NCI-H1417 (cell line): ENCODE measurements at places on chromosomes 13 and 19.
A peak's percentile ranks its signal among the peaks of the same experiment; 100 is the strongest.

GRCh38 chr13:60335531-60335930 lies 61.5 kb upstream of the TDRD3 start:
- peak; percentile 56 for DNase-seq

DNA sequence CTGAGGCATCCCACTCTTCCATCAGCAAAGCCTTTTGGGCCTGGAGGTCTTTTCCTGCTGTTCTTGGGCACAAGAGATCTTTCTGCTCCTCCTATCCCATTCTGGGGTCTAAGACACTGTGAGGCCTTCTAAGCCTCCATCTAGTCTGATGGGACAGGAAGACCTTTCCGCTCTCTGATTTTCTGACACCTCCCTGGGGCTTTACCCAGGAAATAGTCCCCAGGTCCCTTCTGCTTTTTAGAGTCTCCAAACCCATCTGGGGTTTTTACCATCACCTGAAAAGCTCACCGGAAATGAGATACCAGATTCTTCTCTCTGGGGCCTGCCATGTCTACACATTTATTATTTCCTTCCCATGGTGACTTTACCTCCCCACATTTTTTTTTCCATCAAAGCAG lies 21.1 kb downstream of the CLEC17A start:
- DNase-seq: no peak

- no peak for DNase-seq
Observed at GRCh38 chr13:36788276-36788675, 30.7 kb upstream of the RFXAP start.

- no peak for DNase-seq
Observed at GRCh38 chr13:51997186-51997585, 14.1 kb downstream of the ATP7B start.

DNA sequence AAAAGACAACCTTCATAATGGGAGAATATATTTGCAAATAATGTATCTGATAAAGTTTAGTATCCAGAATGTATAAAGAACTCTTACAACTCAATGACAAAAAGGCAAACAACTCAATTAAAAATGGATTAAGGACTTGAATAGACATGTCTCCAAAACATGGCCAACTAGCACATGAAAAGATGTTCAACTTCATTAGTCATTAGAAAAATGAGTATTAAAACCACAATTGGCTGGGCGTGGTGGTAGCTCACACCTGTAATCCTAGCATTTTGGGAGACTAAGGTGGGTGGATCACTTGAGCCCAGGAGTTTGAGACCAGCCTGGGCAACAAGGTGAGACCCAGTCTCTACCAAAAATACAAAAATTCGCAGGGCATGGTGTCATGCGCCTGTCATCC lies 18.8 kb upstream of the ZMYM5 start:
- no peak for DNase-seq

GRCh38 chr19:40403262-40403984 lies 9.8 kb downstream of the PRX start:
- DNase-seq: peak; percentile 79

GRCh38 chr13:27942972-27943371 lies 23.2 kb downstream of the PDX1 start:
- no peak for DNase-seq

DNA sequence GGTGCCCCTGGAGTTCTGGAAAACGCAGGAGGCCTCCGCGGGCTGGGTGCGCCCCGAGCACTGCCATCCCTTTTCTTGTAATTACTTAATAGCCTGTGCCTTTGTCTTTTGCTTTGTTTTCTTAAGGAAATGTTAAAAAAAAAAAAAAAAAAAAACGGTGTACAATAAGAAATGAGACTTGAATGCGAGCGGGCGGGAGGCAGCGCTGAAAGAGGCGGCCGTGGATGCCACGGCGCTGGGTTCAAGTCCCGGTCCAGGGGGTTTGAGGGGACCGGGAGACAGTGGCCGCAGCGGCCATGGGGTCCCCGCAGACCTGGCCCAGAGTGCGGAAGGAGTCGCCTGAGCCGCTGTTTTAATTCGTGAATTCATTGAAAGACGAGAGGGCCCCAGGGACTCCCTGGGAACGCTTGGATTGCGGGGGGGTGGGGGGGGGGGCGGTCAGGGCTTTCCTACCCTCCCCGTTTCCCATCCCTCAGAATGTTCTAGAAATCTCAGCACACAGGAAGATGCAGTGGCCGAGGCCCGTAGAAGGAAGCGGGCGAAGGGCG lies 349.2 kb upstream of the ARGLU1 start:
- DNase-seq: no peak

GRCh38 chr13:23350009-23350408 lies 83.5 kb downstream of the SACS start:
- no peak for DNase-seq

GRCh38 chr19:10339977-10340376 lies 553 bp upstream of the ICAM3 start:
- DNase-seq: no peak

DNA sequence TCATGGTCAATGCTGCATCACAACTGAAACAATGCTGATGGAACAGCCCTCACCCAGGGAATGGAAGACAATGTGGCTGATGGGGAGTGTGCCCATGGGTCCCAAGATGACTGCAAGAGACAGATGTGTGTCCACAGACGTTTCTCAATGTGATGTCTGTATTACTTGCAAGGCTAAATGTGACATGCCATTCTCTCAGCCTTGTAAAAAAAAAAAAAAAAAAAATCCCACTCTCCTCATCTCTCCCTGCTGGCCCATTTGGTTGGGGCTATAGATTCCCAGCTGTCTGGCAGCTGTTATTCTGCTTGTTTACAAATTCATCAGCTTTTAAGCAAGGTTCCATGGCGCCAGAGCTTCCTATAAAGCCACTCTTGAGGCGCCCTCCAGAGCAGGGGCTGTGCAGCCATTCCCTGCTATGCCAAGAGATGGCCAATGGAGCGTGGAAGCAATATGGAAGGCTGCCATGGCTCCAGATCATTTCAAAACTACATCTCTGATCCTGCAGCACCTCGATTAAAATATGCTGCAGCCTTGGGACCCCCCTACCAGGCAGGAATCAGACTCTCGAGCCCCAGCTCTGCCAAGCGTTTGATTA lies 294.8 kb downstream of the FOXO1 start:
- no peak for DNase-seq

GRCh38 chr19:35075202-35076025 lies 33.9 kb downstream of the HPN start:
- no peak for DNase-seq

DNA sequence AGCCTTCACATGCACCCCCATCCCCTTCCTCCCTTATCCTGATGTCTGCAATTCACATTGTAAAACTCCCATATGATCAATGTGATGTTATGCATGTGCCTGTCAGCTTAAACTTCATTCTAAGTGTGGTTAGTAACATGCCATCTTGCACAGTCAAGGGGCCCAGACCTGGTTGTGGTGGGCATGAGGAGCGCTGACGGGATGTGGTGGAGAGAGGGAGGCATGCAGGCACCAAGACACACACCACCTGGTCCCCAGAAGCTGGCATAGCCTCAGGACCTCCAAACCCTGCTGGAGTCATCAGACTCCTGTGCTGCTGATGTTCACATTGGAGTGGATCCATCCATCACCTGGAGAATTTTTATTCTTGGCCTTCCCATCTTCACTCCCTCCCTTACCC lies 90.5 kb upstream of the ABCC4 start:
- DNase-seq: no peak

DNA sequence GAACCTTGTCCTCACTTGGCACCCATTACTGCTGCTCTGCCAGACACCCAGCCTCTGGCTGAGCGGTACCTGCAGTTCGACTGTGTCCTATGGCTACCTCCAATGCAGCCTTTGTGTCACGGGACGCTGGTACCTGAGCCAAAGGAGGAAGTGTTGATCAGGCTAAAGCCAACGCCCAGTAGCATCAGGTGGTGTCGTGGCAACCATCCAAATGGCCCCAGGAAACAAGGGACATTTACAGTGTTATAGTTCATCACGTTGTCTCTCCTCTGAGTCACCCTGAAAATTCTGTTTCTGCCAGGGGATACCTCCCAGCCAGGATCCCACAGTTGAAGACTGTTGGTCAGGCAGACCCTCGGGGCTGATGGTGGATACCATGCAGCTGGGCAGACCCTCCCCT lies 10.1 kb downstream of the RHPN2 start:
- no peak for DNase-seq

DNA sequence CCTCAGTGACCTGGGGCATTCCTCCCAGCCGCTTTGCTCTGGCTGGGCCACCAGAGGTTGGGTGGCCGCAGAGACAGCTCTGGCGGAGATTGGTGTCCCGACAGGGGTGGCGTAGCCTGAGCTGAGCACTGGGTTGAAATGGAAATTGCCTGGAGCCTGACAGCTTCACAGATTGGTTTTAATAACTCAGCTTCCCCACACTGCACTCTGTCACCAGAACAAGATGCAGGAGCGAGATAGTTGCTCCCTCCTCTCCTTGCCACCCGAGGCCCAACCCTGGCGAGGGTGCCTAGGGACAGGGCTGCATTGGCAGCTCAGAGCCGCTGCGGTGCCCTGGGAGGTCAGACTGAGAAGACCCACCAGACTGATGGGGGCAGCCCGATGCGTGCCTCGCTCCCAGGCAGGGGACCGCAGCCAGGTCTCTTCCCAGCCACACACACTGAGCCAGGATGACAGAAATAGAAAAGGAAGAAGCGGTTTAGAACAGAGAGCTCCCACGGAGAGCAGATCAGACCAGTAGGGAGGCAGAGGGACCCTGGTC lies 84.1 kb downstream of the KDM4B start:
- DNase-seq: no peak

DNA sequence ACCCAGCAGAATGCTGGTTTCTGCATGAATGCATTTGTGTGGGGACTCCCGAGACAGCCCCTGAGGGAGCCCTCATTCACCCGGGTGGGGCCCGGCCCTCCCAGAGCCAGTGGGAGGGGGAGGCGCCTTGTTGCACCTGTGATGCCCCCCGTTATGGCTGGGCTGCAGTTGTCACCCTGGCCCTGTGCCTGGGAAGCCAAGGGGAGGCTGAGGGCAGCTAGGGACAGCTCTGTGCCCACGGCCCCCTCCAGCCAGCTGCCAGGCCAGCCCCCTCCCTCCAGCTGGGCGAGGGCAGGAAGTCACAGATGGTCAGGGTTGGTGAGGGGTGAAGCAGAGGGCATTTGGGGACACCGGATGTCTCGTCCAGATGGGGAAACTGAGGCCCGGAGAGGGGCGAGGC lies 26.1 kb downstream of the NFIC start:
- DNase-seq: no peak

GRCh38 chr13:84962141-84962750 lies 837.0 kb downstream of the SLITRK6 start:
- DNase-seq: no peak
